Smooth muscle cell of the brain vasculature (primary cell): ENCODE measurements at places on chromosomes 12 and 14.

DNA sequence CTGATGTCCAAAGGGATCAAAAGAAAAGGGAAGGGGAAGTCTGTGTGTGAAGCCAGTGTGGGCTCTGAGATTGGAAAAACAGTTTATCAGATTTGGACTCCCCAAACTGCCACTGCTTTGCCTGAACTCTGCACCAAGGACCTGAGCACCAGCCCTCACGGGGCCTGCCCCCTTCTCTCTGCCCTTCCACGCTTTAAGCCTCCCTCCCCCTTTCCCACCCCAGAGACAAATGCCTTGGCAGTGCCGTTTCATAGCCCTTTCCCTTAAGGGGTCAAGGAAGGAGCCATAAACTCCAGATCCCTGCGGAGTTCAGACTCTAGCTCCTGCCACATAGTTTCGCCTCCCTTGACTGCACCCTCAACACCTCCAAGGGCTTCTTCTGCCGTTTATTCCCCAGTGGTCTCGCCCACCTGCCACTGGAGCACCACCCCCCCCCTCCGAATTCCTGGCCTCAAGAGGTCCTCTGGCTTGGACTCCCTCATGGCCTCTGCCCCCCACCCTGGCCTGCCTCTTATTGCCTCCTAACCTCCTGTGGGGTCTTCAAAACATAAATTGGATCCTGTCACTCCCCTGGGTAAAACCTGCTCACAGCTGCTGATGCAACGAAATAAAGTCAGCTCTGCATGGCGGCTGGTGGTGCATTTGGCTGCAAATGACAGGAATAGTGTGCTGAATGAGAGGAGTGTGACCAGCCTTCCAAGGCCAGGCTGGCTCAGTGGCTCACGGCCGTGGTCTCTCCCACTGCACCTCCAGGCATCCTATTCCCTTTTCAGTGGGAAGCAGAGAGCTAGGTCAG, 18.8 kb downstream of the SLC25A29 start:
- no peak for DNase-seq

DNA sequence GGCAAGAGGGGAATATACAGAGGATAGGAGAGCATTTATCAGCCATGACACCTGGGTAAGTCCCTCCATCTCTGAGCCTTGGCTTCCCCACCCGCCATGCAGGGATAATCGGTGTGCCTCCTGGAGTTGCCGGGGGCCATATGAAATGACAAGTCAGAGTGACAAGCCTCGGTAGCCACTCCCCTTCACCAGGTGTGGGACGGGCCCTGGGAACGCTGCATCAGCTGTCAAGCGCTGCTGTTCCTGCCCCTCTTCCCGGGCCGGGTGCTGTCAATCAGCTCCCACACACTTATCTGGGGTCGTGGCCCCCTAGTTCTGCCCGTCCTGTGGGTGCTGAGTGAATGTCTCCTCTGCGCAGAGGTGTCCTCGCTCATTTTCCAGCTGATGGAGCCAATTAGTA, 57.2 kb downstream of the MVK start:
- no peak for DNase-seq

GRCh38 chr12:108989376-108989775, 31.5 kb downstream of the SVOP start:
- DNase-seq: no peak

GRCh38 chr12:41437563-41437962, 249.4 kb downstream of the PDZRN4 start:
- no peak for DNase-seq

GRCh38 chr12:46574847-46575246, 202.3 kb upstream of the SLC38A2 start:
- DNase-seq: no peak

- DNase-seq: no peak
Observed at GRCh38 chr12:103273645-103274044, 222.1 kb downstream of the C12orf42 start.

DNA sequence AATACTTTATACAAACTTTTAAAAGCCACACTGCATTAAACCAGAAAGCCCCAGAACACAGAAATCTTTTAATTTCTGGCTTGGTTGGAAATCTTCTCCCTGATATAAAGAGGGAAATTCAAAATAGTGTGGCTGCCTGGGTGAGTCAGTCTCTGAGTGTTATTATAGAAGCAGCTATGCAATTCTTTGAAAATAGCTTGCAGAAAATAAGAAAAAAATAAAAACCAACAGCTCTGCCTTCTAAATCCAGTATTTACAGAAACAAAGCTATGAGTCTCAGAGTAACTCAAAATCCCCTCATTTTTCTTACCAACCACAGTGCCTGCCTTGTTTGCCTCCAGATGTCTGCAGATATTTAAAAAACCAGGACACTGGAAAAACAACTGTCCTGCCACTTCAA, 68.6 kb upstream of the FERMT2 start:
- DNase-seq: no peak
